ENCODE measurements at places on chromosomes 2 and 18. TPM values are rescaled to one million over a fixed set of nuclear protein-coding genes. Genes with fewer than 3 reads are reported as not detected.

- no peak for DNase-seq
Measured at GRCh38 chr2:126749537-126749936, 93.6 kb downstream of the GYPC start.

HES6 gene
- 19.6 TPM for total RNA-seq

DES gene
- total RNA-seq, result not detected

GREB1L gene
- total RNA-seq, result 6.3 TPM

- peak; percentile 88 for DNase-seq
Measured at GRCh38 chr2:12176623-12177454, 430.4 kb downstream of the LPIN1 start.

- peak; percentile 48 for DNase-seq
Measured at GRCh38 chr18:49177812-49178211, 227.0 kb upstream of the SMAD7 start.

DNA sequence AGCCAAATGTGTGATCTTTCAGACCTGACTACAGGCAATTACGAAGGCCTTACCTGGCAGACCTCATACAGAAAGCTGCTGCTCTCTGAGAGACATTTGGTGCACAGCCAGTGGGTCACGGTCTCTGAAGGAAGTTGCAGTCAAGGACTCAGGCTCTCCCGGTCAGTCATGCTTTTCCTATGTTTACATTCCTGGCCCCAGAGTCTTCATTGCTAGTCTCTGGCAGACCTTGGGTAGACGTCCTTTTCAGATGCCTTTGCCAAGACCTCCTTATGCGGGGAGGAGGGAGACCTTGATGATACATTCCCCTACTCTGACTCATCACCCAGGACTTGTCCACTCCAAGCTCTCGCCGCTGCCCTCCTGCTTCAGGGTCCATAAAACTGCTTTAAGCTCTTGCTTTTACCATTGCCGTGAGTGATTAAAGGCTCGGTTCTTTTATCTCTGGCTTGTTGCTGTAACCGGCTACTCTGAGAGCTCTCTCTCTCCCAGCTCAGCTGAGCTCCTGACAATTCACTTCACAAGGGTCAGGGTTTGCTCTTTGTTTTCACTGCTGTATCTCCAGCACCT lies 62.0 kb upstream of the SLC35F5 start:
- peak; percentile 96 for DNase-seq

DNA sequence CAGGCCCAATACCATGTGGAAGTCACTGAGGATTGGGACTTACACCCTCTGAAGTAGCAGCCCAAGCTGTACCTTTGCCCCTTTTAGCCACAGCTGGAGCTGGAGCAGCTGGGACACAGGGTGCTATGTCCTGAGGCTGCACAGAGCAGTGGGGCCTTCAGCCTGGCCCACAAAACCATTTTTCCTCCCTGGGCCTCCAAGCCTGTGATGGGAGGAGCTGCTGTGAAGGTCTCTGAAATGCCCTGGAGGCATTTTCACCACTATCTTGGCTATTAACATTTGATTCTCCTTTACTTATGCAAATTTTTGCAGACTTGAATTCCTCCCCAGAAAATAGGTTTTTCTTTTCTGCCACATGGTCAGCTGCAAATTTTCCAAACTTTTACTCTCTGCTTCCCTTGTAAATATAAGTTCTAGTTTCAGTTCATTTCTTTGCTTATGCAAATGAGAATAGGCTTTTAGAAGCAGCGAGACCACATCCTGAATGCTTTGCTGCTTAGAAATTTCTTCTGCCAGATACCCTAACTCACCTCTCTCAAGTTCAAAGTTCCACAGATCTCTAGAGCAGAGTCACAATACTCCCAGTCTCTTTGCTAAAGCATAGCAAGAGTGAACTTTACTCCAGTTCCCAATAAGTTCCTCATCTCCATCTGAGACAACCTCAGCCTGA lies 213.8 kb upstream of the MGAT5 start:
- no peak for DNase-seq

- DNase-seq, result peak; percentile 28
Measured at GRCh38 chr2:11213090-11213638, 57.9 kb downstream of the SLC66A3 start.

GAD1 gene
- 10.6 TPM for total RNA-seq

ANKRD30BL gene
- total RNA-seq, result not detected

DNA sequence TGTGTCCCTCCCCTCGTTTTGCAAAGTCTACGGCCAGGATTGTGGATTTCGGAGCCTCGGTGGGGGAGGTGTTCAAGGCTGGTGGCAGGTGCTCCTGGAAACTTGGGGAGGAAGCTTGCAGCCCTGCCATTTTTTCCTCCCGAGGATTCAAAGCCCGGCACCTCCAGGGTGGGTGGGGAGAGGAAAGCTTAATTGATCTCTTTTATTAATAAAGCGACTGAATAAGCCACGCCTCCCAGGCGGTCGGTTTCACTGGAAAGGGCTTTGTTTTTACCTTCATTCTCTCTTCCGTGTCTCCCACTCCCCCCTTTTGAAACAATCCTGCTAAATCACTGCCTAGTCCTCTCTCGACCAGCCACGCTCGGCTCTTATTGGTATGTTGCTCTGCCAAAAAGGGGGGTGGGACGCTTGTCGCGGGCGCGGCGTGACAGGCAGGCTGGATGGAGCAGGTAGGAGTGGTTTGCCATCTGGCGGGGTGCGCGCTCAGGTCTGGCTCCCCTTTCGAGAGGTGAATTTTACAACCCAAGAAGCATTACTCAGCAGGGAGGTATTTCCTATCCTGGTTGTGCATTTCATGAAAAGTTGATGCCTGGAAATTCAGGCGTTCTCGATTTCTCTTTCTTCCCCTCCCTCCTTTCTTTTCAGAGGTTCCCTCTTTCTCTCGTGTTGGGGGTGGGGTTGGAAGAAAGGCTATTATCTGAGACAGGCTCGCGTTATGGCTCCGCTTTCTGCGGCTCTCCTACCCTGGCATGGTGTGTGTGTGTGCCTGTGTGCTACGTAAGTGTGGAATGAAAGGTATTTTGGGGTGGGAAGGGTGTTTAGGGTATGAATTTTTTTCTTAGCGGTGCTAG lies 1.4 kb downstream of the NEDD4L start:
- DNase-seq, result peak; percentile 86

CFAP221 gene
- total RNA-seq, result not detected
